ENCODE measurements at places on chromosomes 6 and 20. TPM values are rescaled to one million over a fixed set of nuclear protein-coding genes. Genes with fewer than 3 reads are reported as not detected.

GRCh38 chr6:151847064-151847463 is 39.6 kb downstream of the ESR1 start:
- no peak for DNase-seq

PRKN gene
- not detected for total RNA-seq

PKIB gene
- 0.19 TPM for total RNA-seq

RNF144B gene
- total RNA-seq = 0.58 TPM

DNA sequence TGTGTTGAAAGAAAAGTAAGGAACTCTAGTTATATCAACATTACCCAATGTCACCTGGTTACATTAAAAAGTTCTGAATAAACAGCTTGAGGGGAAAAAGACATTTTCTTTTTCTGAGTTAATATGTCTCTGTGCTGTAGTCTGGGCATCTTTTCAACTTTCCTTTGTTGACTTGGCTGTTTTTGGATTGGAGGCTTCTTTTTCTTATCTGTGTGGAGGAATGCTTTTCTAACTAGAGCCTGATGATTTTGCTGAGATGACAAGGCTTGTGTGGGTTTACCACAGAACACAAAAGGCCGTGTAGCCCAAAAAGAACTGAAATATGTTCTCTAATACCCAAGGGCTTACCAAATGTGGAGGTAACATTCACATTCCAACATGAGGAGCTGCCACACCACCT is 161.8 kb downstream of the KCNQ5 start:
- DNase-seq = no peak

GRCh38 chr6:104601721-104602120 is 258.0 kb downstream of the HACE1 start:
- DNase-seq = no peak

- DNase-seq = no peak
These were observed 661 bp upstream of the HEBP2 start for GRCh38 chr6:138403324-138403800.

Measured in GM12878 (cell line).